Placental epithelial cell (primary cell): ENCODE measurements at places on chromosomes 7 and 10. TPM values are rescaled to one million over a fixed set of nuclear protein-coding genes. Genes with fewer than 3 reads are reported as not detected.

Gene JAZF1
- 1.2 and 1.5 TPM in 2 replicates for total RNA-seq

Gene NEUROG3
- total RNA-seq = not detected in 2 replicates

Gene EPHB6
- total RNA-seq = 12.6 and 33.0 TPM in 2 replicates

Gene METTL27
- total RNA-seq = 1.6 and 8.2 TPM in 2 replicates

Gene CREB3L2
- 46.7 and 70.7 TPM in 2 replicates for total RNA-seq

Gene COBL
- under 0.01 and 0.11 TPM in 2 replicates for total RNA-seq

Gene CYP26A1
- total RNA-seq = not detected in 2 replicates

Gene GIMAP2
- total RNA-seq = not detected in 2 replicates

Gene LLCFC1
- total RNA-seq = not detected in 2 replicates

Gene TUBAL3
- total RNA-seq = not detected in 2 replicates
